Germinal center (tissue), 1 donor: ENCODE measurements at places on chromosomes 2 and 18.

DNA sequence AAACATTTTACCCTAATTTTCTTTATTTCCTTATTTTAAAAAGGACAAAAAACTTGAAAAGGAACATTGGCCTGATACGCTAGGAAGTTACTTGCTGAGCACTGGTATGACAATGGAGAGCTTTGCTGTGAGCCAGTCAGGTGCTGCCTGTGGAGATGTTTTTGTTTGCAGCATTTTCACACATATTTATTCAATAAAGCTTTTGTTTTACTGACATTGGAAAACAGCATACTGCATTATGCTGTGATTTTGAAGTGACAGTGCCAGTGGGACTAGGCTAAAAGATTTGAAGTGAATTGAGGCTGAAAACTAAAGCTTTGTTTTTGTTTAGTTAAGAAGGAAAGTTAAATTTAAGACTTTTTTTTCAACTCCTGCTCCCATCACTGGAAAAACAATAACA, 470.7 kb upstream of the ZEB2 start:
- DNase-seq = no peak

GRCh38 chr2:240600451-240600961, 14.0 kb downstream of the CAPN10 start:
- DNase-seq = no peak

GRCh38 chr2:188199716-188200128, 92.0 kb upstream of the GULP1 start:
- DNase-seq = no peak

DNA sequence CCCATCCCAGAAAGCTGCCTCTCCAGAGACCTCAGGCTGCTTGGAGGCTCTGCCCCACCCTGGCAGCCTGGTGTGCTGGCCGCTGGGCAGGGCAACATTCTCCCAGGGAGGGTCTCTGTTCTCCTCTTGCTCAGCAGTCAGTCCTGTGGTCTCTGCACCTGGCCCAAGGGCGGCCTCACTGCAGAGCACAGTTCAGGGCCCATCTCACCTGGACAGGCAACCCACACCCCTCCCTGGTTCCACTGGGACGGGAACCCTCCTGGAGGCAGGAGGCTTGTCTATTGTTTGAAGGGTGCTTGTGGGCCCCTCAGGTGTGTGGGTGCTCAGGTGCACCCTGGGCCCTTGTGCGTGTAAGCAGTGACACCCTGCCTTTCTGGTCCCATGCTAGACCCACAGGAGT, 67.2 kb upstream of the OTOS start:
- DNase-seq = no peak

DNA sequence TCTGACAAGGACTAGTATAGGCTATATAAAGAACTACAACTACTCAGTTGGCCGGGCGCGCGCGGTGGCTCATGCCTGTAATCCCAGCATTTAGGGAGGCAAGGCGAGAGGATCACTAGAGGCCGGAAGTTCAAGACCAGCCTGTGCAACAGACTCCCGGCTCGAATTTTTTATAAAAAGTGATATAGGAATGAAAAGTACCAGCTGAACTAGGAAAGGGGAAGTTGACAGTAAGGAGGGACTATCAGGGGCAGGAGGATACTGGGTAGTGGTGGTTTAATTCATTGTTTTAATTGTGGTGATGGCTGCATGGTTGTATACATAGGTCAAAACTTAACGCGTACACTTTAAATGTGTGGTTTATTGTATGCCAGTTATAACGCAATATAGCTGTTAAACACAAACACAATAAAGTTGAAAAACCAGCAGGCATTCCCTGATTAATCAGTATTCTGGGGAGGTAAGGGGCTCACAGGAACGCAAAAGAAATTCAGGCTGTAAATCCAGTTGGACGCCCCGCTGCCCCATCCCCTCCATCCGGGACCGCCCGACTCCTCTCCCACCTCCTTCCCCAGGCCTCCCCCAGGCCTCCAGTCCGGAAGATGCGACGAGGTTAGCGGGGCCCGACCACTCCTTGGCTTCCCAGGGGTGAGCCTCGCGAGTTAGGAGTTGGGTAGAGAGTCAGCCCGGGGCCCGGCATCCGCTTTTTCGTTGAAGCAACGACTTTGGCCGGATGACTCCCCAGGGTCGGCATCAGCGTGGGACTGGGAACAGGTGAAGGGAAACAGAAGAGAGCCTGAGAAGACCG, 746 bp upstream of the POLR1B start:
- DNase-seq = peak; percentile 70

GRCh38 chr18:25164848-25165811, 186.8 kb downstream of the ZNF521 start:
- no peak for DNase-seq

- DNase-seq = no peak
Measured at GRCh38 chr18:78803104-78803503, 176.5 kb upstream of the SALL3 start.

- no peak for DNase-seq
Measured at GRCh38 chr18:75109319-75109691, 99.6 kb downstream of the PTGR3 start.

- DNase-seq = no peak
Measured at GRCh38 chr2:108270768-108271506, 17.8 kb upstream of the SULT1C2 start.

DNA sequence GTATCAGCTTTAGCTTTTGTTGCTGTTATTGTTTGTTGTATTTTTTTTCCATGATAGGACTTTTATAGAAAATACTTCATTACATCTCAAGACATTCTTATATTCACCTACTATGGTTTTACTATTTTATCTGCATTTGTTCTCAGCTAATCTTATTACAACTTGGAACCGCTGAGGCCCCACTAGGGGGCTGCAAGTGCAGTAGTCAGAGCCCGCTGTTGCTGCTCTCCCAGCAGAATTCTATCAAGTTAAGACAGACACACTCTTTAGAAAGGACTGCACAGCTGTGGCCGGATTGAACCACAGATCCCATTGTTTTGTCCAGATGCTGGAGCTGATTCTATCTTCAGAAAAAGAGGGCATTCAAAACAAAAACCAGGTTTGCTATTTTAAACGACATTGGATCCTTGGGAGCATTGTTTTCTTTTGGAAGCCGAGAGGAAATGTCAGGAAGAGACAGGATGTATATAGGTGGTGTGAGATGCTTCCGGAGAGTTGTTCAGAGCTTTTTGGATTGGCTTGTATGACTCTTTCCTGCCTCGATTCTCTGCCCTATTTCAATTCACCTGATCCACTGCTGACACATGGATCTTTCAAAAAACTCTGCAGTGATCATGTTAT, 105.7 kb upstream of the GAREM1 start:
- no peak for DNase-seq

- DNase-seq = no peak
Measured at GRCh38 chr2:167834707-167835106, 412.7 kb downstream of the STK39 start.

DNA sequence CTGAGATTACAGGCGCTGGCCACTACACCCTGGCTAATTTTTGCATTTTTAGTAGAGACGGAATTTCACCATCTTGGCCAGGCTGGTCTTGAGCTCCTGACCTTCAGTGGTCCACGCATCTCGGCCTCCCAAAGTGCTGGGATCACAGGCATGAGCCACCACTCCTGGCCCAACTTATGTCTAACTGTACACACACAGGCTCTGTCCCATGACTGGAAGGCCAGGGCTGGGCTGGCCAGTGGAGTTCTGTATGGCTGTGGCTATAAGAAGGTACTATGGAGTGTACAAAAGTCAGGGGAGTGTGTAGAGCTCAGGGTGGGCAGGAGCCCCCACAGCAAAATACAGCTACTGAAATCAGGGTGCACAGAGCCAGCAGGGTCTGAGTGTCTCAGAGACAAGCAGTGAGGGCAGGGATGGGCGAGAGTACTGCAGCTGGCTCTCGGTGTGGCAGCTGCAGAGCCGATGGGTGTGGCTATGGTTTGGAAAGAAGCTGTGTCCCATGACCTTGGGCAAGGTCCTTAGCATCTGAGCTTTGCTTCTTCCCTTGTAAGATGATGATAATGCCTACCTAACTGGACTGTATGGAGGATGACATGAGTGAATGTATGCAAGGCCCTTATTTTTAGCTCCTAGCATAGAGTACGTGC, 10.4 kb upstream of the MSGN1 start:
- no peak for DNase-seq

GRCh38 chr2:20012282-20013125, at the start of gene MATN3:
TSS of gene MATN3 (minus strand) at chr2:20012668. CDS start at chr2:20012631, 37 bp downstream.
- peak; percentile 10 for DNase-seq

DNA sequence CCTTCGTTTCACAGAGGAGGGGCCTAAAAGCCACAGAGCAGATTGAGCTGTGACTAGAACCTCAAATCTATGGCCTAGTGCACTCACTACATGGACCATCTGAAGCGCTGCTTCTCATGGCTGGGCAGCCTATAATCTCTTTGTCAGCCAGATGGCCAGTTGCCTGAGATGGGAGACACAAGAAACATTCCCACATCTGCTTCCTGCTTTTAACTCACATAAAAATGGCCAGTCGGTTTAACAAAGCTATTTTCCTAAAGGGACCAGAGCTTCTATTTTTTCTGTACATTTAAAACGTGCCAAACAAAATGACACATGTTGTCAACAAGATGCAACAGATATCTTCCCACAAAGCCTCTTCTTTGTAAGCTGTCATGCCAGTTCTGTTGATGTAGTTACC, 173.8 kb downstream of the GFPT1 start:
- DNase-seq = no peak

GRCh38 chr2:134081238-134081938, 172.5 kb upstream of the MGAT5 start:
- no peak for DNase-seq

DNA sequence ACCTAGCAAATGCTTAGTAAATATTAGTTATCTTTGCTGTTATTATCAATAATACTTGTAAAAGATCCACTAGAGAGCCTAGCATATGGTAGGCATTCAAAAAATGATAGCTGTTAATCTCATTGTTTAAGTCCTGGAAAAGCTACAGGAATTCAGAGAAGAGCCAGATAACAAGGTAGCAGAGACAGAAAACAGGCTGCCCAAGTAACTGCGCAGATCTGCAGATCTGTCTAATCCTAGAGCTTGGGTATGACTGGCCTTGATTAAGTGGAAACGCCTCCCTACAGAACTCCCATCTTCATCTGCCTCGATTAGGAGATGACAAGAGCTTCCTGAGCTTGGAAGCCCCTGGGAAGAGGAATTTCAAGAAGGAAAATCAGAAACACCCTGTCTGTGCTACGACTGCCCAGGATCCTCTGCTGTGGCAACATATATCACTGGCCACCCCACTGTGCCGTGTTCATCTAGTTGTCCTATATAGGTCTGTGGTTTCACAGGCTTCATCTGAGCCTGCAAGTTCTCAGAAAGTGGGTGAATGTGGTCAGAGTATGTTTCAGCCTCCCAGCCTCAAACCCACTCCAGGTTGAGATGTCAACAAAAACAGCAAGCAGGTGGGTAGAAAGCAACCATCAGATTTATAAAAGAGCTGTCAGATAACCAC, 151.5 kb upstream of the PKDCC start:
- no peak for DNase-seq

DNA sequence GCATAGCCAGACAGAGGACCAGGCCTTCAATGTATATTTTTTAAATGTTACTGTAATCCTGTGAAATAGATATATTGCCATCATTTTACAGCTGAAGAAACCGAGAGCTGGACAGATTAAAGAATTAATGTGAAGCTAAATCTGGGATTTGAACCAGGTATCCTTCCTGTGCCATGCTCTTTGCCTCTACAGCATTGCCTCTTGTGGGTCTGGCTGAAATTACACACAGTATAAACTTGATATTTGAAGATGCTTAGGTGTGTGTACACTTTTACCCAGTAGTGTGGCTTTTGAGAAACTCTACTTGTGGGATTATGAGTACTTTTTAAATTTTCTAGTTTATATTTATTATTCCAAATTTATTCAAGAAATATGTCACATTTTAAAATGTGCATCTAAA, 264.5 kb downstream of the CNTNAP5 start:
- DNase-seq = no peak

DNA sequence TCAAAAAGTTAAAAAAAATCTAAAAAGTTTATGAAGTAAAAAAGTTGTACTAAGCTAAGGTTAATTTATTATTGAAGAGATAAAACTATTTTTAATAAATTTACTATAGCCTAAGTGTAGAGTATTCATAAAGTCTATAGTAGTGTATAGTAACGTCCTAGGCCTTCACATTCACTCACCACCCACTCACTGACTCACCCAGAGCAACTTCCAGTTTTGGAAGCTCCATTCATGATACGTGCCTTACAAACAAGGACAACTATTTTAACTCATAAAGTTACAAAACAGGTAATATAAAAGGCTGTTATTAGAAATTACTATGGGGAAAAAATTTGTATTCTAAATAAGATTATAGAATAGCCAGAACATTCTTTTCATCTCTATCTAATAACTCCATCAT, 158.9 kb upstream of the FN1 start:
- no peak for DNase-seq

GRCh38 chr18:72086421-72086820, 457.7 kb downstream of the CBLN2 start:
- DNase-seq = no peak

GRCh38 chr18:22961156-22961555, 28.0 kb downstream of the RBBP8 start:
- DNase-seq = no peak

DNA sequence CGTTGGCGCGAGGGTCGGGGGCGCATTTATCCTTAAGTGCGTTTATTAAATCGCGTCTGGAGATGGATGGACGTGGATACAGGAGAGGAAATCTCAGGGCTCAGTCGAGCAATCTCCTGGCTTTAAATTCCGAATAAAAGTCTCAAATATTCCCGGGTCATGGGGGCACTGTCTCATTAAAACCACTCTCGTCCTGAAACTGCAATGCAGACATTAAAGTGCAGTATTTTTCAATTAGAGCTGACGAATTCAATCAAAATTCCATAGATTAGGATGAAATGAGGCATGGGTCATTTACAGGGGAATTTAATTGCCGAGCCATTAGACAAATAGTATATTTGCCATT, 10.7 kb upstream of the GBX2 start:
- no peak for DNase-seq

DNA sequence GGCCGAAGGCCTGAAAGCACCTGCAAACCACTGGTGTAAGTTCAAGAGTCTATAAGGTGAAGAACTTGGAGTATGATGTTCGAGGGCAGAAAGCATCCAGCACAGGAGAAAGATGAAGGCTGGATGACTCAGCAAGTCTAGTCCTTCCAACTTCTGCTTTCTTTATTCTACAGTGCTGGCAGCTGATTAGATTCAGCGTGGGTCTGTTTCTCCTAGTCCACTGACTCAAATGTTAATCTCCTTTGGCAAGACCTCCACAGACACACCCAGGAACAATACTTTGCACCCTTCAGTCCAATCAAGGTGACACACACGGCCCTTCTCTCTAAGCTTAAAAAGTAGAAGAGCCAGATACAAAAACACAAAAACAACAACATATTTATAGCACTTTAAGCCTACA, 43.4 kb downstream of the NMS start:
- DNase-seq = no peak

- DNase-seq = no peak
Measured at GRCh38 chr2:19879120-19879519, 22.7 kb downstream of the TTC32 start.

DNA sequence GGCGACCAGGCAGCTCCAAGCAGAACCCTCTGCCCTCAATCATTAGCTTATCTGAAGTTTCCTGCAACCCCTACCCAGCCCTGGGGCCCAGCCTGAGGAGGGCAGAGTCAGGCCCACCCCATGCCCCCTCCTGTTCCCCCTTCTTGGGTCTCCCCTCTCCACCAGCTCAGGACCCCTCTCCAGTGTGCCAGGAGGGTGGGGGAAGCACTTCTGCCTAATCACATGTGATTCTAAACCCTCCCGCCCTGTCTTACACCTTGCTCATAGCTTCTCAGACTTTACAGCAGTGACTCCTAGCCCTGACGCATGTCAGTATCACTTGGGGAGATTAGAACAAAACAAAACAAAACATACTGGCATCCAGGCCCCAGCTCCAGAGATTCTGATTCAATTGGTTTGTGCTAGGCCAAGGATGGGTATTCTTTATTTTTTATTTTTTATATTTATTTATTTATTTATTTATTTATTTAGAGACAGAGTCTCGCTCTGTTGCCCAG, 42.5 kb upstream of the ASAP2 start:
- DNase-seq = no peak
